ENCODE measurements at places on chromosomes 7 and 10.
A peak's percentile ranks its signal among the peaks of the same experiment; 100 is the strongest.

DNA sequence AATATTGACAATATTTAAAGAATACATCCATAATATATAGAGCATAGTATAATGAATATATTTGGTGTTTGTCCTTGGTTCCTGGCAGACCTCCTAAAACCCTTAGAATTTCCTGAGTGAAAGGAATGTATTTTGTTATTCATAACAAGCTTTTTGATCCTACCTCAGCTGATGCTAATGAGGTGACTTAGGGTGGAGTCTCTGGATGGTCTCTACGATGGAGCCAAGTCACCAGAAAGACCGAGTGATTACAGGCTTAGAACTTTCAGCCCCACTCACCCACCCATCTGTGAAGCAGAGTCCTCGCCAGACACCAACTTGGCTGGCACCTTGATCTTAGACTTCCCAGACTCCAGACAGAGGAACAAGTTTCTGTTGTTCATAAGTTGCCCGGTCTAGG is 35.9 kb downstream of the UPF2 start:
- no peak for DNase-seq

- no peak for DNase-seq
Measured at GRCh38 chr7:1407892-1408291, 51.4 kb downstream of the MICALL2 start.

DNA sequence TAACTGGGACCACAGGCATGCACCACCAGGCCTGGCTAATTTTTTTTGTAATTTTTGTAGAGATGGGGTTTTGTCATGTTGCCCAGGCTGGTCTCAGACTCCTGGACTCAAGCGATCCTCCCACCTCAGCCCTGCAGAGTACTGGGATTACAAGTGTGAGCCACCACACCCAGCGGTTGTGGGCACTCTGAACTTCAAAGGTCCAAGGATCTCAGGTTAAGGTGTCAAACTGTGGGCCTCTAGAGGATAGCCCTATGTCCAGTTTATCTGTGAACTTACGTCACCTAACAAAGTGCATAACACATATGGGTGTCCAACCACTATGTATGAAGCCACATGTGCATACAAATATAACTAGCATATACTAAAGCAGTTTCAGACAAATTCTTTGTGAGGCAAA is 3.2 kb upstream of the IL2RA start:
- peak; percentile 70 for DNase-seq

- DNase-seq, result no peak
Measured at GRCh38 chr7:102077081-102077480, 209.6 kb upstream of the SH2B2 start.

- no peak for DNase-seq
Measured at GRCh38 chr10:131180740-131181415, 130.6 kb downstream of the TCERG1L start.

DNA sequence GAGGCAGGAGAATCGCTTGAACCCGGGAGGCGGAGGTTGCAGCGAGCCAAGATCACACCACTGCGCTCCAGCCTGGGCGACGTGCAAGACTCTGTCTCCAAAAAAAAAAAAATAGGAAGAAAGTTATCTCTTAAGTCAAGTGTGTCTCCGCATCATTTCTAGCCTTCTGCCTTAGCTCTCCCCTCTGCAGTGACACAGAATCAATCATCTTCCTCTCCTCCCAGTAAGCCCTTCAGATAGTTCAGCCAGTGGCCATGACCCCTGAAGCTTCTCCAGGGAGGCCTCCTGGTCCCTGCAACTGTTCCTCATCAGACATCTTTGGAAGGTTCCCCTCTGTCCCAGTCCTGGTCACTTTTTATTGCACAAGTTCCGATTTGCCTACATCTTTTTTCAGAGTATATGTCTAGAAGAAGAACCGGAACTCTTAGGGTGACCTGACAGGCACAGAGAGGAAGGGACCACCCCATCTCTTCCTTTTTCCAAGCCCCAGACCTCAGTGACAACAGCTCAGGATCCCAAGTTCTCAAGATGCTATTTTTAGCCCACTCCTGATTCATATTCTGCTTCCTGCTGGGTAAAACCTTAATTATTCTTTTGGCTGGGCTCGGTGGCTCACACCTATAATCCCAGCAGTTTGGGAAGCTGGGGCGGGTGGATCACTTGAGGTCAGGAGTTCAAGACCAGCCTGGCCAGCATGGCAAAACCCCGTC is 6.6 kb upstream of the RHBDD2 start:
- no peak for DNase-seq

DNA sequence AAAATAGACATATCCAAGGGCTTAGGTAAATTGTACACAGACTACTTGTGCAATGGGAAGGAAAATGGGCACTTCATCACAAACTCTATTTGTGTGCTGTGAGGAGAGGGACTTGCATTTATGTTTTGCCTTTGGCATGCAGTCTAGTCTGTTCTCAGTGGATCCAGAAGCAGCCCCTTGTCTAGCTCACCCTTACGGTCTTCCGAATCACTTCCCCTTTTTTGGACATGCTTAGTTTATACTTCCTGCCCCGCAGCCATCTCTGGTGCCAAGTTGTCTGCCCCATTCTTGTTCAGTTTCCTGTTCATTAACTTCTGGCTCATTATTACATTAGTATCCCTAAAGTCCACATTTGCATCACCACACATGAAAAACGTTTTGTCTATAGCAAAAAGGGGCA is 161.6 kb downstream of the NRCAM start:
- DNase-seq, result no peak

Measured in activated CD4-positive, alpha-beta T cell treated with anti-CD3 and anti-CD28 coated beads, Interleukin-10, Interleukin-2, amounts not matched to agents 100 ng/mL and 50 ng/mL, durations not matched to agents 16 hours and 8 hours (primary cell).